ENCODE measurements at places on chromosomes 6 and 20.

DNA sequence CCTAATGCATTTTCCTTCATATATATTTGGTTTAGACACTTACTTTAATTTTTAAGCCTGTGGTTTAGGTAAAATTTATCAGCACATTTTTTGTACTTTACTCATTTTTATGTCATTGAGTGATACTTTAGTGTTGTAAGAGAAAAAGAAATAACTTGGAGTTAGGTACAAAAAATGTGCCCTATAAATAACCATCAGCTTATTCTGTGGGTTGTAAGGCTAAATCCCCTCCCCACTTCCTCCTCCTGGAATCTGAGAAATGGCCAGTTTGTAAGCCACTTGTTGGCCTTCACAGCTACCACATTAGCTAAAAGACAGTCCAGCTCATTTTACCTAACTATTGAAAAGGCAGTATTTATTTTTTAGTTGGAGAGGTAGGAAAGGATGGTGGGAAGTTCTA, 576.3 kb downstream of the PKHD1 start:
- DNase-seq, result no peak

GRCh38 chr6:15499125-15499524, 163.7 kb downstream of the DTNBP1 start:
- no peak for DNase-seq

GRCh38 chr6:6351511-6352025, 31.1 kb upstream of the F13A1 start:
- DNase-seq, result no peak

GRCh38 chr20:2606507-2607006, 45.9 kb upstream of the NOP56 start:
- no peak for DNase-seq

DNA sequence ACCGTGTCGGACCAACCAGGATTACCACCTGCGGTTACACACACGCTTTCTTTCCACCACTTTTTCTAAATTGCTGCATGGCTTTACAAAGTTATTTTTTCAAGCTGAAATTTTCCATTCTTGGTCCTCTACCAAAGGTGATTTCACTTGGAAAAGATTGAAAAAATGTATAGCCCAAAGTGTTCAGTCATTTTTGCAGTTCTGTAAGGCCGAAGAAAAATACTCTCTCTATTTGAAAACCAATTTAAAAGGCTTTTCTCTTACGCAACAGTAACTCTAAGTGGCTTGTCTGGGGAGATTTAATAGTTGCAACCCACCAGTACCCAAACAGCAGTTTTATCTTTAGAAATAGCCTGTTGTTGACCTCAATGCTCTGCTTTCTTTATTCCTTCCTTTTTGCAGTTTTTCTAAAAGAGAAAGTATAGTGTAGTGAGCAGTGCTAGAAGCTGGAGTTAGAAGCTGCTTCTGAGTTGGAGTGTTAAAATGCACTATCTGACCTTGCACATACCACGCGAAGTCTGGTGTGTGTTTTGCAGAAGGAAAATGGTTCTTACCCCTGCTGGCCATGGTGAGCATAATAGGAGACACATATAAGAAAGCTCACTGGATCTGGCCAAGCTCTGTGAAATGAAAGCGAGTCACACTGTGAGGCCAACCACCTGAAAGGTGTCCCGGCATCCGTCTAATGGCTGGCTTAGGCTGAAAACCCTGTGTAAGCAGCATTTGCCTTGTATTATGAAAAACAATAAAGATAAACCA, 271.6 kb upstream of the PRND start:
- DNase-seq, result no peak

GRCh38 chr6:5997420-5997987, 9.2 kb downstream of the NRN1 start:
- DNase-seq, result no peak

DNA sequence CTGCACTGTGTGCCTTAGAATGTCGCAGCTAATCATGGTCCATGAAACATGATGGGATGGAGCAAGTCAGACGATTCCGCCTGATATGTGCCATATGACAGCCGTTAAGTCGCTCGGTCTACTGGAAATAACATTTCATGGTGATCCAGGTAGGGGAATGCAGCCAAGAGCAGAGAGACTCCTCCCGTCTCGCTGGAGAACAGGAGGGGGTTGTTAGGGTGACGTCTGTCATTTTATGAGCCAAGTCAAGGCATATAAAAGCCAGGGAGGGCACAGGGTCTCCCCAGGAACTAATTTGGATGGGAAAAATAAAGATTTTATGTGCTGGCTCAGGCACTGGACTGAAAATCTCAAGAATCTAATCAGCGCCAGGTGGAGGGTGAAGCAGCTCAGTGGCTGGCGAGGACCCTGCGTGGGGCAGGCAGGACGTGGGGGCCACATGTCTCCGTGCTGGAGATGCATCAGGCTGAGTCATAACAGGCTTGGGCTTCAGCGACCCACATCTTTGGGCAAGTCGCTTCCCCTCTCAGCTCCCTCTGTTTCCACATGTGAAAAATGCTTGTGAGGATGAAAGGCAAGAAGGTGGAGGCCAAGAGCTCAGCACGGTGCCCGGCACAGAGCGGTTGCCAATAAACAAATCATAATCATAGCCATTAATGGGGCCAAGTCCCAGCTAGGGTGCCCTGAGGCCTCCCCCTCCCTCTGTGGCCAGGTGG, 234.6 kb downstream of the ANKRD60 start:
- no peak for DNase-seq

DNA sequence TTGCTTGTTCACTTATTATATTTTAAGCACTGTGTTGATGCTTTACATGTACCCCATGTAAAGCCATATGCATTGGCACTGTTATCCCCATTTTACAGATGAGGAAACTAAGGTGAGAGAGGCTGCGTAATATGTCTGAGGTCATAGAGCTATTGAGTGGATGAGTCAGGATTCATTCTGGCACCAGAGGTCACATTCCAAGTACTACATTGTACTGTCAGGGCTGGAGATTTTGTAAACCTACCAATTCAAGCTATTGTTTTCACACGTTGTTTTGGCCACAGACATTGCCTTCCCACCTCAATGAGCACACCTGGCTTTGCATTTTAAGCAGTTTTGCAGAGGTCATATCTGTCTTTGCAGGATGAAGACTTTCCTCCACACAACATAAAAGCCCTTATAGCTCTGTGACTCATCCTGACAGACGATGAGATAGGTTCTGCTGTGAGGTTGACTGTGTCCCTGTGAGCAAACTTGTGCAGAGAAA, 33.2 kb downstream of the ANKS1A start:
- no peak for DNase-seq

DNA sequence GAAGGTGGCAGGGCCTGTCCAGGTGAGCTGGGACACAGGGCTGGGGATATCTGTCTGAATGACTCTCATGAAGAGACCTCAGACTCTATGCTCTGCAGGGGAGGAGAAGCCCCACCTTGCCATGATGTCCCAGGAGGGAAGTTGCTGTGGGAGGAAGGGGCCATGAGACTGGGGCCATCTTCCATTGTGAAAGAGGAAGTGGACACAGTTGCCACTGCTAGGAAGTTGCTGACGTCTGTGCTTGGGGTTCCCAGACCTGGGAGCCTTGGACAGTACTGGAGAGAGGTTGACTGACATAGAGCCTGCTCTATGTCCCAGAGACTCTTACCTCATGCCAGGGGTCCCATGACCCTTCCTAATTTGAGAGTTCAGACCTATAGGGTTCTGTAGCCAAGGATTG, 24.5 kb downstream of the SIRPB1 start:
- DNase-seq, result no peak

GRCh38 chr6:42616716-42617115, 52.9 kb downstream of the UBR2 start:
- DNase-seq, result no peak

DNA sequence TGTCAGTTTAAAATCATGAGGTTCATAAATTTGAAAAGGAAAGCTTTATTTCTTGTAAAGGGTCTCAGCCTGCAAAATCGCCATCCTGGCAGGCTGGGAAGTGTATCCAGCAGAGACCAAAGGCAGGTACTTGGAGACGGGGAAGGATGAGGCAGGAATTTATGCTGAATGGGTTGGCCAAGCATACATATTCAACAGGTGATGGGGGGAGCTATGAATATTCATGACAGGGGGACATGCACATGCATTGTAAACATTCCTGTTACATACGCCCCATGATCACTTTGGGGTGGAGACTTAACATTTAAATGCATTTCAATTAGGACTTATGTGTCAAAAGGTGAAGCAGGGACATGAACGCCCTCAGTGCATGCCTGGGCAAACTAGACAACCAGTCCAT, 9.8 kb upstream of the SLC22A1 start:
- no peak for DNase-seq

- DNase-seq, result no peak
Measured at GRCh38 chr6:56399250-56399671, 151.9 kb upstream of the COL21A1 start.

DNA sequence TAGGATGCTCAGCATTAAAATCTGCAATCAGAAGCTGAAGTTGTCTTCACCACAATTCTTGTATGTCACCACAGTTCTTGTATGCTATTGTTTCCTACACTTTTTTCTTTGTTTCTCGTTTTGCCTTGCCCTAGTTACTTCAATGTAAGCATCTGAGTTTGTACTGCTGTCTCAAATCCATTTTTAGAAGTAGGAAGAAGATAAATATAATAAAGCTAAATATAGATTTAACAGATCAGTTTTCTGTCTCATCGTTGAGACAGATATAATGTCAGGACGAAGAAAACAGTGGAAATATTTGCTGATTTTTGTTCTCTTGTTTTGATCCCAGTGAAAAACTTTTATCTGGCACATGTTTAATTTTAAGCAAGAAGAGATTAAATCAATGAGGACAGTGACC, 318.0 kb downstream of the QKI start:
- no peak for DNase-seq

- no peak for DNase-seq
Measured at GRCh38 chr6:146984251-146984924, 219.8 kb upstream of the STXBP5 start.

- DNase-seq, result no peak
Measured at GRCh38 chr6:142088858-142089216, 43.9 kb upstream of the GJE1 start.

DNA sequence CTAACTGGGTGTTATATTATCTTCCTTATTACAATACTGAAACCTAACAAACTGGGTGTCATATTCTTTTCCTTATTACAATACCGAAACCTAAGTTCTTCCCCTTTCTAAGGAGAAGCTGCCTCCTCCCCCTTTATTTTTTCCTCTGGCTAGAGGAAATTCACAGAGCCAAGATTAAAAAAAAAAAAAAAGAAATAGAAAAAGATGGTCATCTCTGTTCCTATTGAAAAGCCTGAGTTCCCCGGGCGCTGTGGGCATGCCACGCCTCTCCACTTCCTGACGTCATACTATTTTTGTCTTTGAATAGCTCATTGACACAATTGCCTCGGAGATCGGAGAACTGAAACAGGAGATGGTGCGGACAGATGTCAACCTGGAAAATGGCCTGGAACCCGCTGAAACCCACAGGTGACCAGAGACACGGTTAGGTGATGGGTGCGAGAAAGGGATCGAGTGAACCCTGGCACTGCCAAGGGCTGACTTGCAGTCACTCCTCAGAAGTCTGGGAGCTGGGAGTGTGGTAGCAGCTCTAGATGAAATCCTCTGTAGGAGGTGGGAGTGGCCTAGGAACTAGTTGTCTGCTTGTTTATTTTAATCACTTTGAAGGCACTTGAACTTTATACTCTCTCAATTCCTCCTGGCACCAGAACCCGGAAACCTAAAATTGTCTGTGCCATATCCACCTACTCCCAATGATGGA, 82.2 kb upstream of the NAA20 start:
- DNase-seq, result peak; percentile 80

- DNase-seq, result no peak
Measured at GRCh38 chr6:167107787-167108186, 15.1 kb upstream of the CCR6 start.

DNA sequence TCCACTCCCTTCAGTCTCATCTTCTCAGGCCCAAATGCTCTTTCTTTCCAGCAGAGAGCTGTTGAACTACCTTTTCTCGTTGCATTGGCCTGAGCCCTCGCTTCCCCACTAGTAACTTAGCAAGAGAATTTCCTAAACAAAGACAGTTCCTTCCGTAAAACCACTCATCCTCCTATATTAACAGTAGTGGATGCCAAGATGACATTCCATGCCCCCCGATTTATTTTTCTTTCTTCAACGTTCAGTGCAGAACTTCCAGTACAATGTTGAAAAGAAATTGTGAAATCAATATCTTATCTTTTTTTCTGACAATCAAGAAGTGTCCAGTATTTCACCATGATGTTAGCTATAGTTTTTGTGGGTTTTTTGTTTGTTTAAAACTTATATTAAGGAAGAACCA, 45.8 kb downstream of the SOX4 start:
- no peak for DNase-seq

DNA sequence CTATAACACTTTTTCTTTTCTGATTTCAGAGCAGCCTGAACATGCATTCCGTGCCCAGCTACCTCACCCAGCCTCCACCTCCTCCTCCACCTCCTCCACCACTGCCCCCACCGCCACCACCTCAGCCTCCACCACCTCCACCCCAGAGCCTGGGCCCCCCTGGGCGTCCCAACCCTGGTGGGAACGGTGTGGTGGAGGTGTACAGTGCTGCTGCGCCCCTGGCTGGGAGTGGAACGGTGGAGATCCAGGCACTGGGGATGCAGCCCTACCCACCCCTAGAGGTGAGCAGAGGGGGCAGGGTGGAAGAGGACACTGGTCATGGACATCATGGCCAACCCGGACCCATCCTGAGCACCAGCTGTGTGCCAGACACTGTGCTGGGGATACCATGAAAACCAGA, 21.3 kb downstream of the ZNF341 start:
- DNase-seq, result no peak

DNA sequence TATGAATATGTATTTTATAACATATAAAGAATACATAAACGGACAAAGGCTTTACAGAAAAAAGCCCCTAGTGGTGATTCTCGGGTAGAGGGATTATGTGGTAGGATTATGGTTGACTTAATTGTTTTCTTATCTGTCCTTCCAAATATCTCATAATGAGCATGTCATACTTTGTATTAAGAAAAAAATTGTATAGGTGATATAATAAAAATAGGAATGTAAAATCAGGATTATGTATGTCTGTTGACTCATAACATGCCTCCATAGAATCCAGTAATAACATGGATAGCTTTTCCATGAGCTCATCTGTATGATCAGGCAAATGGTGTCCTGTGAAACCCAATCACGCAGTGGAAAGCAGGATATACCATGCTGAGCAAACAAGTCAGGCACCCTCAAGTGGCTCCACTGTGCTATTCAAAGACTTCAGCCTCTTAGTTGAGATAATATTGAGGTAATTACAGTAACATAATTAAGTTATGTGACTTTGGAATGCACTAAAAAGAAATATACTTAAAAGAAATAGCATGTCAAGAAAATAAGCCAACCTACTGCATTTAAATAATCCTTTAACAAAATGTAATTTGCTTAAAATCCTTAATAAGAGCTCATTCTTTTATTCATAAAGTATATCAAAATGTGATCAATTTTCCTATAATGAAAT, 39.6 kb upstream of the PRELID3B start:
- DNase-seq, result no peak

GRCh38 chr20:25398376-25399036, 7.9 kb upstream of the ABHD12 start:
- no peak for DNase-seq

DNA sequence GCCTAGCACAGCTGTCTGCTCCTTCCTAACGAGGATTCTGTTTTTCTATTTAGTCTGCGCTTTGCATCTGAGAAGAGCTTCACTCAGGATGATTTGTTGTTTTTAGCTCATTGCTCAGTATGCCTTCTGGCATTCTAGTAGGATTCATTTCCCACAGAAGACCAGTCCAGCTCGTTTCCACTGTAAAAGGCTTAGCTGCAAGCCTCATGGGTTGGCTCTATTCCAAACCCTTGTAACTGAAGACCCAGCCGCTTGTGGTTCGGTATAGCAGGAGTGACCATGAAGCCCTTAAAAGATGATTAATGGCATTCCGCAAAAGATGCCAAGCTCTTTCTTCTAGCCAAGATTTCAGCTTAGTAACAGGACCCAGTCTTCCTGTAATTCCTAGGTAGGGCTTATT, 7.2 kb downstream of the ADGRF1 start:
- no peak for DNase-seq

- no peak for DNase-seq
Measured at GRCh38 chr20:1301031-1301529, 27.9 kb downstream of the SDCBP2 start.

Measured in ascending aorta (tissue), 2 donors.